ENCODE measurements at places on chromosomes 1 and 21.

- DNase-seq: no peak
Measured at GRCh38 chr1:39110325-39110851, 84.2 kb downstream of the NDUFS5 start.

GRCh38 chr1:109885589-109885988 is 25.1 kb upstream of the CSF1 start:
- DNase-seq: no peak

DNA sequence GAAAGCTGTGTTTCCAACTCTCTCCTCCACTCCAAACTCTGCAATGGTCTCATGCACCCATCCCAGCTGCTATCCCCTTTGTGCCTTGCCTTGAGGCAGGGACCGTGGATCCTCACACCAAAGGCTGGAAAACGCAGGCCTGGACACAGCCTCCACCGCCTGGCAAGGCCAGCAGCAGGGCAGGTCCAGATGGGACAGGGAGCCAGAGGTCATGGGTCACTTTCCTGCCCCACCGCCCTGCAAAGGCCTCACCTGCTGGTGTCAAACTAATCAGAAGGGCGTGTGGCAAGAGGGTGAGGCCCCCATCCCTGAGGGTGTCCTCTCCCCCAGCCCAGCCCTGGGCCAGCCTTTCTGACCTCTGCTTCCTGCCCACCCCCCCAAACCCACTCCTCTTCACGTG is 106.3 kb downstream of the PAX7 start:
- DNase-seq: no peak

- no peak for DNase-seq
Measured at GRCh38 chr1:45340816-45341466, 701 bp upstream of the MUTYH start.

DNA sequence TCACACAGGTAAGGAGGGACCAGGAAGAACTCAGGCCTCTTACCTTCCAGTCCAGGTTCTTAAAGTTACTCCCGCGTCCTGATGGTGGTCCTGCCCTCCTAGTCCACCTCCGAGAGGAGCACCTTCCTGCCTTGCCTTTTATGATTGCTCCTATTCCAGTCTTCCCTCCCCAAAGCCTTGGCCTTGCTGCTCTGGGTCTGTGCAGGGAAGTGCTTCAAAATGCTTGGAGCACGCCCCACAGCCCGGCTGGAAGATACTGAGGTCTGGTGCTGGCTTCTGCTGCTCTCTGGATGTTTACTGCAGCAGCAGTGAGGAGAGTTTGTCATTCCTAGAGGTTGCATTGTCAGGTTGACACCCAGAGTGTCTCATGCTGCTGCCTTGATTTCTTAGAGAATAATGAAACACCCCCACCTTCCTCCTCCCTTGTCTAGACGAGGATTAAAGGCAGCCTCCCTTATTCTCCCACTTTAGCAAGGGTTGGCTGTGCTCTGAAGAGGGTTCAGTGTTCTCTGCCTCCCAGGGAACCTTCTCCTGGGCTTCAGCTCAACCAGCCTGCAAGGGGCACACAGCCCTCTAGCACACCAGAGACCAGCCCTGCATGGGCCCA is 142.2 kb upstream of the CACNA1E start:
- no peak for DNase-seq
